ENCODE measurements at places on chromosomes 2 and 18. TPM values are rescaled to one million over a fixed set of nuclear protein-coding genes. Genes with fewer than 3 reads are reported as not detected.
A peak's percentile ranks its signal among the peaks of the same experiment; 100 is the strongest.

BBS5 gene
- 6.0 TPM for total RNA-seq

TTR gene
- total RNA-seq: not detected

NT5C1B gene
- not detected for total RNA-seq

CDKL4 gene
- total RNA-seq: 2.1 TPM

- DNase-seq: no peak
Measured at GRCh38 chr2:144004742-144005141, 515.2 kb downstream of the ZEB2 start.

DNA sequence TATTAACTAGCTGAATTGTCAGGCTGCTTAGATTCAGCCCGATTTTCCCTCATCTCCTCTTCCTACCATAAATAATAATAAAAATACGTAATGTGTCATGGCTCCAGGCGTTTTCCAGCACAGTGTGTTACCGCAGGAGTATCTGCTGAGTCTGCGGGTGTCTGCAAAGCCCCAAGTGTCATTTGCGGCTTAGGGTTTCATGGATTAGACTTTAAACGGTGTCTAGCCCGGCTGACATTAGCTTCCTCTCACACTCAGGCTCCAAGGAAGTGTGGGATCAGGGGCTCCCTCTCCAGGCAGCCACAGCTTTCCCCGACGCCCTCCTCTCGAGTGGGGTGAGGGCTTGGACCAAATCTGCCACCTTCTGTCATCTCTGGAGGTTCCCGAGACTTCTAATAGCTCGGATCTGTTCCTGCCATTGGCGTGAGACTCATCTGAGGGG lies 14.1 kb upstream of the HOXD1 start:
- no peak for DNase-seq

DNA sequence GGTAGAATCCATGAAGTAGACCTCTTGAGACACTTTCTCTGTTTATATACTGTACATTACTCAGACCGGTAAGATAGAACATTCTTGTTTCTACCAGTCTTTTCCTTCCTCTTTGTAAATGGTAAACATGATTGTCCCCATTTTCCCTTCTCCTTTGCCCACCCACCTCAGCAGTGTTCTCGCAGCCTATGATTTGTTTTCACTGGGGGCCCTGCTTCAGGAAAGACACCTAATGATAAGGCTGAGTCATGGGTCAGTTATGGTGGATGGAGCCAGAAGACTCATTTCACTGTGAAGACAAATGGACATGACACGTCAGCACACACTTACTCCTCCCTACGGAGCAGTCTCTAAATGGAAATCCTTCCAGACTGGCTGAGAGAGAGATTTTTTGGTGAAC lies 23.7 kb downstream of the CENPO start:
- no peak for DNase-seq

DNA sequence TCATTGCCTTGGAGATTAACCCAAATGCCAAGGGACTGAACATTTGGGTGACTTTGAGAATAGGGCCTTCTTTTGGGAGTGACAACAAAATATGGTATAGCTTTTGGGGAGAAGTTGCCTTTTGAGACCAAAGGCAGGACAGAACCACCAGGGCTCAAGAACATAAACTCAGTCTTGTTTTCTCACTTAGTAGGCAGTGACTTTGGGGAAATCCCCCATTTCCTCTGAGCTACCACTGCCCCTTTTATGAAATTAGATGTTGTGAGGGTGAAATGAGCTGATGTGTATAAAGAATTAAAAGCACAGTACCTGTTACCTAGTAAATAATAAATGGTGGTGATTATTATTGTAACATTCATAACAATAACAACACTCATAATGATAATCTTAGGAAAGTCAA lies 36.5 kb downstream of the GPD2 start:
- DNase-seq: no peak

DNA sequence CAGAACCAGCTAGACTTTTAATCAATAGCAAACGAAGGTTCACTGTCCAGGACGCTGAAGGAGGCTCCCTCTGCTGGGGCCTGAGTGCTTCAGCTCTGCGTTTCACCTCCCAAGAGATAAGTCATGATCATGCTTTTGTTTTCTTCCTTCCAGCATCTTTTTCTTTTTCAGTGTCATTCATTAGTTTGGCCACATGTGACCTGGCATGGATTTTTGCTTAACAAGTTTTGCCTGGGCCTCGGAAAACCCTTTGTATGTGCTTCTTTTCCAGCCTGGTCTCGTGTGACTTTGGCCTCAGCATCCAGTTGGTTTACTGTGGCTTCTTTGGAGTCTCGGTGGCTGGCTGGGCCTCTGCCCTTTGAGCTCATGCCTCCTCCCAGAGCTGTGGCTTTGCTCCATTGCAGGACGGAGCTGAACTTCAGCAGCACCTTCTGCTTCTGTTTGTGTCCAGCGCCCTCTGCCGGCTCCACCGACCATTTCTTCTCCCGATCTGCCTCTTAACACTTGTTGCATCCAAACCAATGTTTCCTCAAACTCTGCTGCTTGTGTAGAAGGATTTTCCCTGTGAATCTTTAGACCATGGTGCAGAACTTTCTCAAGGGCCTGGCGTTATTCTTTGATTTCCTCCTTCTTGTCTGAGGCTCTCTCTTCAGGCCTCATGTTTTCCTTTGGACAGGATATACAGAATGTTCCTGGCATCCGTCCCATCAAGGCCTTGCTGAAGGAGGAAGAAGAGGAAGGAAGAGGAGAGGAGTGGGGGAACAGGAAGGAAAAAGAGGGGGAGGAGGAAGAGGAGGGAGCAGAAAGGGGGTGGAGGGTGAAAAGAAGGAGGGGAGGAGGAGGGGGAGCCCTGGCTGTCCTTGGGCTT lies 23.6 kb upstream of the HES6 start:
- peak; percentile 94 for DNase-seq

All from upper lobe of right lung (tissue), 1 donor.